ENCODE measurements at places on chromosomes 1 and 21.

- no peak for DNase-seq
Observed at GRCh38 chr1:31421371-31422040, 8.5 kb downstream of the SERINC2 start.

- DNase-seq, result no peak
Observed at GRCh38 chr1:201531551-201532425, 7.1 kb upstream of the NAV1 start.

GRCh38 chr1:224264321-224264720 is 65.7 kb downstream of the NVL start:
- no peak for DNase-seq

- DNase-seq, result no peak
Observed at GRCh38 chr1:167774710-167775109, 52.9 kb downstream of the MPZL1 start.

DNA sequence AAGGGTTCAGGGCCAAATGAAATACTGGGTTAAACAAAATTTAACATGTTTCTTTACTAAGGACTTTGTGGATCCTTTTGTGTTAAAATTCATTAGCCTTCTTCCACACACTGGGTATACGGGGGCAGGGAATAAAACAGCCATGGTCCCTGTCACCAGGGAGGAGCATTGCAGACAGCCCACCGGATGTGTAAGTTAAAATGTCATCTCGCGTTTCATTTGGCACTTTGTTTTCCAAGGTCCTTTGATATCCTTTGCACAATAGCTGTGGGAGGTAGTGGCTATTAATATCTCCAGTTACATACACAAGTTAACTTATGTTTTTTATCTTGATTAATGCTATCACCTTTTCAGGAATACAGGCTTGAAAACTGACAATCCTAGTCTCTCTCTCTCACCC is 172.7 kb downstream of the BARHL2 start:
- DNase-seq, result no peak

DNA sequence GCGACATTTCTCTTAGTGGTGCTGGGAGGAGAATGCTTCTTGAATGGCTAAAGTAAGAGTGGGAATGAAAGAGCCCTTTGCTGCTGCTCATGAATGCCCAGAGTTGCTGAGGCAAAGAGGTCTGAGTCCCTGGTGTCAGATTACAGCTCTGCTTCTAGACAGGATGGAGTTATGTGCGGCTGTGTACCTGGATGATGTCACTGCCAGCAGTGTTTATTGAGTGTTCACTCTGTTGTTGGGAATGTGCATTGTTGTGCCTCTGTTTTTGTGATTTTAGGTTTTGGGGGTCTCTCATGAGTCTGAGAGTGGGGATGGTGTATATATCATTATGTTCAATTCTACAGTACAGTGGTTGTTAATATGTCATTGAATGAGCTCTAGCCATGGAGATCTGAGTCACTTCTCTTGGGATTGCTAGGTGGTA is 2.7 kb downstream of the CDC14A start:
- DNase-seq, result no peak

DNA sequence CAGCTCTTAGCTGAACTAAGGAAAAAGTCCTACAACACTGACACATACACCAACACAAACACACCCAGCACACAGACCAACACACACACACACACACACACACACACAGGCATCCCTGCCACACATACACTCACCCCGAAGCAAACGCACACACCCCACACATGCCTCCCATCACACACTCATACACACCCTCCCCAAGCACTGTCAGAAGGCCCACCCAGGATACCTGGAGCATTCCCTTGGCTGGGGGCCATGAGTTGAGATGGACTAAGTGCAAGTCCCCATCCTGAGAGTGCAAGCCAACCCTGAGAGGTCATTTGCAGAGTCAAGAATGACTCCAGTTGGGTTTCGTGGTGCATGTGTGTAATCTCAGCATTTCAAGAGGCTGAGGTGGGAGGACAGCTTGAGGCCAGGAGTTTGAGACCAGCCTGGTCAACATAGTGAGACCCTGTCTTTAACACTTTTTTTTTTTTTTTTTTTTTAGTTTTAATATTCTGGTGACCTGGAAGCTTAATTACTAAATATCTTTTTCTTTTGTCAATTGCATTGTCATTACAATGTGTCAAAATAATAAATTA is 117.3 kb downstream of the RHOU start:
- DNase-seq, result no peak

GRCh38 chr21:44074315-44074958 is 32.8 kb upstream of the PWP2 start:
- DNase-seq, result no peak

- DNase-seq, result no peak
Observed at GRCh38 chr21:42384989-42385388, 10.9 kb downstream of the TMPRSS3 start.

DNA sequence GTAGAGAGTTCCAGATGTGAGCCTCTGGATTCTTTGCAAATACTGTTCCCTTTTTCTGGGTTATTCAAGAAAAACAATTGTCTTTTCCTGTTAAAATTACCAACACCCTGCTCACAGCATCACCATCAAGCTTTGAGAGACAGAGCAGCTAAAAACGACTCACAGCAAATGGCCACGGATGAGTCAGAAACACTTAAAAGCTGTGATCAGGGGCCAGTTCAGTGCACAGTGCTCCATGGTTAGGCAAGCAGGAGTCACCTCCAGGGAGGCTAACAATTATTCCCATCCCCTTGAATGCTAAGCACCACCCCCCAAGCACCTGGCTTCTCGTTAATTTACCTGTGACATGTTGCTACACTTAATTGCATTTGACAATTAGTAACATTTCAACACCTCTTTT is 128.4 kb upstream of the CAMK1G start:
- no peak for DNase-seq

GRCh38 chr1:218025454-218025853 is 259.6 kb upstream of the RRP15 start:
- DNase-seq, result no peak

GRCh38 chr21:33954395-33954794 is 38.8 kb upstream of the ATP5PO start:
- no peak for DNase-seq

- peak; percentile 62 for DNase-seq
Observed at GRCh38 chr1:155070721-155071569, 7.4 kb downstream of the EFNA4 start.

DNA sequence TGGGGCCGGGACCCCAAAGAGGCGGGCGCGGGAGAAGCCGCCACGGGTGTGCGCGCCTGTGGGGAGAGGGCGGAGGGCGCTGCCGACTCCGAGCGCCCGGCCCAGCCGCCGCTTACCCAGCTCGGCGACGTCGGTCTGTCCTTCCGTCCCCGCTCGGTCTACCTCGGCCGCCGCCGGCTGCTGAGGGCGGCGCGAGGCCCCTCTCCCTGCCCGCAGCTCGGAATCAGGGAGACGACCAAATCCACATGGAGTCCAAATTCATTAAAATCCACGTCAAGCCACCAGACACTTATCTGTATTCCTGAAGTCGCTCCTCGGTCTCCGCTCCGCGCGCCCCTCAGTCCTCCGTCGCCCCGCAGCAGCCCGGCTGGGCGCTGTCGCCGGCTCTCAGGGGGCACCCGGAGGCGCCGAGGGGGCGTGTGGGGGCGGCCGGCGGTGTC is 637 bp downstream of the PLXNA2 start:
- no peak for DNase-seq

- peak; percentile 58 for DNase-seq
Observed at GRCh38 chr1:160205242-160206035, at the start of gene PEA15. PEA15 (plus strand) TSS chr1:160205384; CDS start chr1:160211545, 6,161 bp downstream.

DNA sequence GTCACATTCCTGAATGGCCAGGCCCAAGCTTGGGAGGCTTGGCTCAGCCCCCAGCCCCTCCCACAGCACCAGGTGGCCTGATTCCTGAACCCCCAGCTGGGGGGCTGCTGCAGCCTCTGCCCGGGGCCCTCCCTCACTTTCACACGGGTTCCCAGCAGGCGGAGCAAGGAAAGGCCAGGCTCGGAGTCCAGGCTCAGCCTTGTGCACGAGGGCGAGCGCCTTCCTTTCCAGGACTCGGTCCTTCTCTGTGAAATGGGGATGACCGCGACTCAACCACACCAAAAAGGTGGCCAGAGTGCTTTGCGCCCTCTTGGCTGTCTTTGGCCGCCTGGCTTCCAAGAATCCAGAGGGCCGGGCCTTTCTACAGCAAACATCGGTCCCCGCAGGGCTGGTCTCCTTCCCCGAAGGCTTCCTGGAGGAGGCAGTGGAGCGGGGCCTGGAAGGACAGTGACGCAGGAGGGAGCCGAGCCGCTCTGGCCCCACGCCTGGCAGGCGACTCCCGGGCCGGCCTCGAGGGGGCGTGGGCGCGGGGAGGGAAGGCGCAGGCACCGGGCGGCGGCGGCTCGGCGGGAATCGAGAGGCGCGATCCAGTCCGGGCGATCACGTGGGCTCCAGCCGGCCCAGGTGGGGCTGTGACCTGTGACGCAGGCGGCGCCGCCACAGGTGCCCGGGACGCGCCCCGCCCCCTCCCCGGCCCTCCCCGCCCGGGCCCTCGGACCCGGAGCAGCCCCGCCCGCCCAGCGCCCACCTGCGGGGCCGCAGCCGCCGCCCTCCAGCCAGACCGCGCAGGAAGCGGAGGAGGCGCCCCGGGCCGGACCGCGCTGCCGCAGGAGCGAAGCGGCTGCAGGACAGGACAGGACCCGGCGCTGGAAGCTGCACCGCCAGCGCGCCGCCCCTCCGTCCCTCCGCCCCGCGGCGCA is at the start of gene ARHGEF16:
Gene ARHGEF16 (plus strand): TSS at position 775 of the 920 bp plus-strand sequence. CDS start 8,420 bp downstream, outside the sequence.
- no peak for DNase-seq

Data from stimulated activated CD4-positive, alpha-beta T cell treated with anti-CD3 and anti-CD28 coated beads, Interleukin-1b, Interleukin-23, amount 100 ng/mL, for 4 hours (primary cell).